Right hindlimb (tissue), 1 donor: ENCODE measurements at places on chromosomes 13 and 19.

DNA sequence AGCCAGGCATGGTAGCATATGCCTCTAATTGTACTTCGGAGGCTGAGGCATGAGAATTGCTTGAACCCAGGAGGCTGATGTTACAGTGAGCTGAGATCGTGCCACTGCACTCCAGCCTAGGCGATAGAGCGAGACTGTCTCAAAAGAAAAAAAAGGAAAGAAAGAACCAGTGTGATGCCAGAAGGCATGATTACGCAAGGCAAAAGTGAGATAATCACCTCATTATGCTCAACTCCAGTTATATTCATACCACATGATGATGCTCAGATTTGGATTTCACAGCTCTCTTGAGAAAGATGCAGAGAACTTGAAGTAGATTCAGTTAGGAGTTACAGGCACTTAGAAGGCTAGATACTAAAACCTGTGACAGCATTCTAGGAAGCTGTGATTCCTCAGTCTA is 21.8 kb downstream of the RCBTB1 start:
- DNase-seq = no peak

- DNase-seq = no peak
These were observed 215.4 kb upstream of the IRS2 start for GRCh38 chr13:110001670-110002275.

DNA sequence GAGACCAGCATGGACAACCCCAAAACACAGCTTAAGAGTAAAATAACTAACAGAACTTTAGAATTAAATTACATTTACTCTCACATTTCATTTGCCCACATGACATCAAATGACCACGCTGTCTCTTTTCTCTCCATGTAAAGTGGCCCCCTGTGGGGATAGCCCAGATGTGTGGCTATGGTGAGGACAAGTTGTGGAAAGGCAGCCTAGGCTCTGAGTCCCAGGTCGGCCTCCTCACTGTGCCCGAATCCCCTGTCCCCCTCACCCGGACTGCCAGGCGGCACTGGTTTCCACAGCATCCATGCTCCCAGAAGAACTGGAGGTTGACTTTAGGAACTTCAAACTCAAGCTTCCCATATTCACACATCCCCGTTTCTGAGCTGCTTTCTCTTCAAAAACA is 111.8 kb upstream of the UQCRFS1 start:
- DNase-seq = no peak

DNA sequence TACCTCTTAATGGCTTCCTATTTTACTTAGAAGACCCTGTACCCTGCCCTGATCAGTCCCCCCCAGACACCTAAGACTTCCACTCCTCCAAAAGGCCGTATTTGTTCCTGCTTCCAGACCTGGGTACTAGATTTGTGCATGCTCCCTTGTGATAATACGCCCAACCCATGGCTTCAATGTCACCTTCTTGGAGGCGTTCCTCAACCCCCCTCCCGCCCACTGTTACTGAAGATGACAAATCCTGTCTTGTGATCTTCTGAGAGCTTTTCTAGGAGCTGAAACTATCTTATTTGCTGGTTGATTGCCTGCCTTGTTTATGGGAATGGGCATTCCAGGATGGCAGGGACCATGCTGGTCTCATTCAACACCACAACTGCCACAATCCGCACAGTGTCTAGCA is 9.4 kb downstream of the SLC25A23 start:
- DNase-seq = no peak

DNA sequence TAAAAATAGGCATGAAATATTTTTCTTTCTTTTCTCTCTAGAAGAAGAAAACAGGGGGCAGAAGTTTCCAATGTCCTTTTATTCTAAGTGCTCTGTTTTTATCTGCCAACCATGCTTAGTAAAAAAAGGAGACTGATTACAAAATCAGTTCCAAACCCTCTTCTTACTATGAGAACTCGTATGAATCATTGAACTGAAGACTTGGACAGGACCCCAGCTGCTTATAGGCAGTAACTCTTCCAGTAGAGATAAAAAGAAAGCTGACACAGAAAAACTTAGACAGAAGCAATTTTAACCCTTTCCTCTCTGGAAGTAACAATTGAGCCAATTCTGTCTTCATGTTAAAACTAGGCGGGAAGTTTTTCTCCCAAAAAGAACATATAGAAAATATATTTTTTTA is 24.5 kb upstream of the FREM2 start:
- DNase-seq = no peak

DNA sequence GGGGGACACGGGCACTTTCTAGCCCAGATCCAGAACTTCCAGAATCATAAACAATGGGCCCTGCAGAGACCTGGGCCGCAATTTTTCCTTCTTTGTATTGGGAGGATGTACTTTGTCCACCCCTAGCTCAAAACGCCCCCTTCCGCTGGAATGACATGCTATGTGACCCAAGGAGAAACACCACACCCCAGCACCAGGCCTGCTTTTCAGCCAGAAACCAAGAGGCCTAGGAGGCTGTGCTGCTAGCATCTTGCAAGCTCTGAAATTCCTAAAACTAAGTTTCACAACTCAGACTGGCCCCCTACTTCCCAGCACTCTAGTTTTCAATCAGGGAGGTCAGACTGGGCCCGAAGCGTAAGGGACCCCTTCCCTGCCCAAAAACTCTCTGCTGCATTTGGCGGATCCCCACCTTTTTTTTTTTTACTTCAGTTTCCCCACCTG is 538 bp downstream of the LSM4 start:
- DNase-seq = peak; percentile 65

DNA sequence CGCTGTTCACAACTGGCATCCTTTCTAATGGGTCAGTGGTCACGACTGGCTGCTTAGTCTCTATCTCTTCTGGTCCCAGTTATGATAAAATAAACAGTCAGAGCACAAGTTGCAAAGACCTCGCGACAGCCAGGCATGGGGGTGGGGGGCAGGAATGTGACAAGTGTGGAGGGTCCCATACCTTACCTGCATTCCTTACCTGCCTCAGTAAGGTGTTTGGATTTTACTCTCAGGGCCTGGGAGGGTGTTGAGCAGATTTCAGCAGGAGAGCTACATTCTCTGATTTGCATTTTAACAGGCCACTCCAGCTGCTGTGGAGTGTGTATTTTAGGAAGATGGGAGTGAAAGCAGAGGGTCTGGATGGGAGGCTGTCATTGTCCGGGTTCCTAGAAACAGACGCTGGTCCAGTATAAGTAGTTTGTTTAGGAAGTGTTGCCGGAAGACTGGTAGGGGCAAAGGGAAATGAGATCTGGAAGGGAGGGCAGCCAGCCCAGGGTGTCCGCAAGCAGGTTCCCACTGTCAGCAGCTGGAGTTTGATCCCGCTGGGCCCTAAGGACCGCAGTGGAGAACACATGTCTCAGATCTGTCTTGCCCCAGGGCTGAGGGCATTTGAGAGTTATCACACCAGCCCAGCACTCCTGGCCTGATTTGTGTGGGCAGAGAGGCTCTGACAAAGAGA is 920.0 kb downstream of the UQCRFS1 start:
- no peak for DNase-seq

GRCh38 chr19:55693336-55693974 is 18.4 kb downstream of the EPN1 start:
- DNase-seq = no peak

DNA sequence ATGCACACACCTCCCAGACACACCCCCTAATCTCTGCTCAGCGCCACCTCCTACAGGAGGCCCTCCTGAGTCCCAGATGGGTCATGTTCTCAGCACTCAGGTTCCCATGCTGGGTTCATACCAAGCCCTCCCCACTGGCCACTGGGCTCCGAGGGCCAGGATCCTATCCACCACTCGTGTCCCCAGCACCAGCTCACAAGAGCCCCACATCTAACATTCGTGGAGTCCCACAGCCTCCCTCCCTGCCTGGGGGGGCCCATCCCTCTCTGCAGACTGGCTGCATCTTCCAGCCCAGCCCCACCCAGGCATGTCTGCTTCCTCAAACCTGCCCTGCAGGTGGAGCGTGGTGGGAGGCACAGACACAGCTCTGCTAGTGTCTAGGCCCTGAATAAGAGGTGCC is 227.4 kb downstream of the TUBA3C start:
- no peak for DNase-seq

DNA sequence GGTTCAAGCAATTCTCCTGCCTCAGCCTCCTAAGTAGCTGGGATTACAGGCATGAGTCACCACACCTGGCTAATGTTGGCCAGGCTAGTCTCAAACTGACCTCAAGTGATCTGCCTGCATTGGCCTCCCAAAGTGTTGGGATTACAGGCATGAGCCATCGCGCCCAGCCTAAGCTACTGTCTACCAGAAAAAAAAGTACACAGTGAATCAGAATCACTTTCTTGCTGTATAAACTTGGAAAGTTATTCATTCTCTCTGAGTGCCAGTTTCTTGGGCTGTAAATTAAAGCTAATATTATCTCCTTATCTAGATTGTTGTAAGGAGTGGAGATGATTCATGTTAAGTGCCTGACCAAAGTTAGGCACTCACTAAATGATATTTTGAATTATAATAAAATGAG is 242.8 kb downstream of the ENOX1 start:
- DNase-seq = no peak

DNA sequence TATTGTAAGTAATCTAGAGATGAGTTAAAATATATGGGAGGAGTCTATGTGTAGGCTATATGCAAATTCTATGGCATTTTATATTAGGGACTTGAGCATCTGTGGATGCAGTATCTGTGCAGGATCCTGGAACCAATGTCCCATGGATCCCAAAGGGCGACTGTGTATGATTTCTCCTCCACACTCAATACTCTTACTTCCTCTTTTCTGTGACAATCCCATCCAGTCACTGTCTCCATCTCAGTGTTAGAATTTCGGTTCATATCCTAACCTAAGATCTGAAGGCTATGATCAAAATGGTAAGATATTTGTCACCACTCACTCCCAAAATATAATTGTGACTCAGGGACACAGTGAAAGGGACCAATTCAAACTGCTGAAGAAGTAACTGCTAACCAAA is 15.1 kb upstream of the ZNF599 start:
- DNase-seq = no peak

GRCh38 chr13:31090961-31091624 is 70.6 kb downstream of the HSPH1 start:
- DNase-seq = peak; percentile 69

GRCh38 chr13:44770951-44771350 is 194.8 kb upstream of the TSC22D1 start:
- DNase-seq = no peak

DNA sequence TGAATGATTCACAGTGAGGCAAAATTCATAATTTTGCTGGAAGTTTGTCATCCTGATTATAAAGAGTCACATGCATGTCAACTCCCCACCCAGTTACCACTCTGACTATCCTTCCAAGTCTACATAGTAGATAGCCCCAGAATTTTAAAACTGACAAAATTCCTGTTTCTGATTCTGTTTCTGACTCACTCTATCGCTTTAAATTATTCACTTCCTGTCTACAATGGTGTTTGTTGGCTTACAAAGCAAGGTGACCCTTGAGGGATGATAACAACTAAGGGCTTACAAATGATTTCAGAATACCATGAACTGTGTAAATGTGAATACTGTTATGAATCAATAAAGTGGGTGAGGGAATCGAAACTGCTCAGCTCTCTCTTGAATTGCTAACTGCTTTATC is 98.7 kb upstream of the KL start:
- DNase-seq = no peak

GRCh38 chr13:28204690-28205443 is 66.5 kb downstream of the PAN3 start:
- no peak for DNase-seq

DNA sequence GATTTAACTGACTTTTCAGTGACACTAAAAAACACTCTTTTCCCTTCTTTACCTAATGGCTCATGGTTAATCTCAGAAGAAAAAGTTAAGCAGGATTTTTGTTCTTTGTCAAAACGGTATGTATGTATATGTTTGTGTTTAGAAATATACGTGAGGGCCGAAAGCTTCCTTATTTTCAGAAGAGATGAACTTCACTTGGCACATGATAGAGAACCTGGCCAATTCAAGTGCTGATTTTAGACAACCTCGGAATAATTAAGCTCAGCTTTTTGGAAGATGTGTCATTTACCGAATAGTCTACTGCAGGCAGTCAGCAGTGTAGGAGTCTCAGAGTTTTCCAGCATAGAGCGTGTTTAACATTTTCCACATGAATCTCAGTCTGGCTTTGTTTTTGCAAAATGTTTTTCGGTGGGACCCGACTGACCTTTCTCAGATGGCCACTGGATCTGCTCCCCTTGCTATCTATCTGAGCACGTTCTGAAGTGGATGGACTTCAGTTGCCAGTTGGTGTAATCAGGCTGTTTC is 4.6 kb downstream of the RNASEH2B start:
- no peak for DNase-seq

- no peak for DNase-seq
These were observed 3.7 kb downstream of the PSG9 start for GRCh38 chr19:43265664-43266025.

- DNase-seq = no peak
These were observed 46.6 kb upstream of the GPR183 start for GRCh38 chr13:99353836-99354235.

DNA sequence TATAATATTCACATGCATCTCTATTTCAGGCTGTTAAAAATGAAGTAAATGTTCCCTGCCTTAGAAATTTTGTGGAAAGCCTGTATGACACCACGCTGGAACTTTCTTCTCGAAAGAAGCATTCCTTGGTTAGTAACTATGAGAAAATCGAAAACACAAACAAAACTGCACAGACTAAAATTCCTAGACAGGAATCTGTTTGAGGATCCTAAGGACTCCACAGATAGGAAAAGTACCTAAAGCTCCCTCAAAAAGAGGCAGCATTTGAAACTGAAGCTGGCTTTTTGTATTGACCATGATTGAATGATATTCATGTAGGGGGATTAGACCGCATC is 103.4 kb downstream of the FRY start:
- no peak for DNase-seq

DNA sequence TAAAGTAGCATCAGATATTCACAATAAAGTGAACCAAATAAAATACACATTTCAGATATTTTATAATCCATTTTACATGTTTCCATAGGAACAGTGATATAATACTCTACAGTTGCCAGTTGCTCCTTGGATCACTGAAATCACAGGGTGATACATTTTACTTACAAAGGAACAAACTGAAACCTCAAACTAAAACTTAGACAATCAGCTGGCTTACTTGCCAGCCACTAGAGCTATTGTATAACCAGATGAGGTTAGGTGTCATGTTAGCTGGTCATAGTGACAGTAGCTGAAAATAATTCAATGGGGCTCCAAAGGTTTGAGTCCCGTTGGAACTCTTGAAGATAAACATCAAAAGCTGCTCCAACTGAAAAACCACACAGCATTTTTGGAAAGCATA is 274.6 kb downstream of the ITGBL1 start:
- no peak for DNase-seq

DNA sequence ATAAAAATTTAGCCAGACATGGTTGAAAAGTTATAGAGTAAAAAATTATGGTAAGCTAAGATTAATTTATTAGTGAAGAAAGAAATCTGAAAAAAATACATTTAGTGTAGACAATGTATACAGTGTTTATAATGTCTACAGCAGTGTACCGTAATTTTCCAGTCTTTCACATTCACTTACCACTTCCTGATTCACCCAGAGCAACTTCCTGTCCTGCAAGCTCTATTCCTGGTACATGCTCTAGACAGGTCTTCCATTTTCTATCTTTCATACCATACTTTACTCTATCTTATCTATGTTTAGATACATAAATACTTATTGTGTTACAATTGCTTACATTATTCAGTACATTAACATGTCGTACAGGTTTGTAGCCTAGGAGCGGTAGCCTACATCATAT is 1387.8 kb upstream of the ATXN8OS start:
- no peak for DNase-seq

- DNase-seq = peak; percentile 90
These were observed 105.2 kb downstream of the TM9SF2 start for GRCh38 chr13:99606324-99607066.

- DNase-seq = peak; percentile 72
These were observed 73.4 kb upstream of the UBL3 start for GRCh38 chr13:29923554-29924481.

- no peak for DNase-seq
These were observed 36.1 kb downstream of the HTR2A start for GRCh38 chr13:46860722-46861121.
